ENCODE measurements at places on chromosomes 2 and 18. TPM values are rescaled to one million over a fixed set of nuclear protein-coding genes. Genes with fewer than 3 reads are reported as not detected.

The ROCK2 gene
- 9.0 TPM for polyA plus RNA-seq

The RAD51AP2 gene
- not detected for polyA plus RNA-seq

The RTP5 gene
- polyA plus RNA-seq, result not detected

The GALNT13 gene
- not detected for polyA plus RNA-seq

The DCDC2C gene
- not detected for polyA plus RNA-seq

The PTPN18 gene
- 37.6 TPM for polyA plus RNA-seq
